ENCODE measurements at places on chromosomes 6 and 20. TPM values are rescaled to one million over a fixed set of nuclear protein-coding genes. Genes with fewer than 3 reads are reported as not detected.

PGBD1 gene
- 9.4 TPM for polyA plus RNA-seq

C6orf58 gene
- polyA plus RNA-seq: 0.91 TPM

DNA sequence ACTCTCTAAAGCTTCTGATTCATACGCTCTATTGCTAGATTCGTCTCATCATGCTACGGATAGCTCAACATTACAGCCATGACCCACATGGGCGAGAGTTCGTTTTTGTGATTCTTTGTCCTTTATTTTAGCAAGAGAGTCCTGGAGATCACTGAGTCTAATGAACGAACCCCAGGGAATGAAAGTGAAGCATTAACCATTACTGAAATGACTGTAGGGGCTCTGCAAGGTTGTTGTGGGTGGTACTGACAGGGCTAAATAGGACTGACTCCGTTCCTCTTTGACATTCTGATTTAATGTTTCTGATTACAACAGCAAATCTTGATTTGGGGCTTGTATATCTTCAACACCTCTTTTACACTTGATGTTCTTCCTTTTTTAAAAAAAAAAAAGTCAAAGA lies 13.7 kb upstream of the RTF2 start:
- no peak for DNase-seq

- no peak for DNase-seq
Observed at GRCh38 chr20:7703551-7703961, 236.7 kb downstream of the HAO1 start.

GRCh38 chr6:41167173-41167963 lies 4.5 kb upstream of the TREM2 start:
- DNase-seq: no peak

BPIFB4 gene
- not detected for polyA plus RNA-seq

LTB gene
- 1.0 TPM for polyA plus RNA-seq

- no peak for DNase-seq
Observed at GRCh38 chr20:47664744-47665143, 120.5 kb downstream of the SULF2 start.

GRCh38 chr6:56729719-56730118 lies 87.0 kb upstream of the DST start:
- no peak for DNase-seq

All from right renal pelvis (tissue), 4 donors.